Activated T-cell treated with anti-CD3 and anti-CD28 coated beads, Interleukin-2, amount 50 U/mL, for 72 hours (primary cell): ENCODE measurements at places on chromosomes 12 and 14.
A peak's percentile ranks its signal among the peaks of the same experiment; 100 is the strongest.

- no peak for DNase-seq
Observed at GRCh38 chr12:94553130-94553519, 93.5 kb upstream of the CEP83 start.

DNA sequence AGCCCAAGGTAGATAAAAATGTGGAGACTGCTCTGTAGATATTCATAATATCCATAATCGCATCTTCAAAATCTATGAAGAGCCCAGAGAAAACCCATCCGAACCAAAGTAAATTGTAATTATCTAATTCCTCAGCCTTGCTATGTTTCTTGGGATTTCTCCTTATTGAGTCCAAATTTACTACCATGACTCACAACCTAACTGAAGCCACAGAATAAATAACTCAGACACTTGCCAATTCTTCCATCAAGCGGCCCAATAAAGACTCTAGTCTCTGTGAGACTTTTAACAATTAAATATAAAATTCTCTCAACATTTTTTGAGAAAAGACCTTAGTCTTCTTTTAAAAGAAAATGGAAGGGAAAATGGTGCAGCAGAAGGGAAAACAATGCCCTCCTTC lies 409.8 kb downstream of the DAD1 start:
- DNase-seq: no peak

DNA sequence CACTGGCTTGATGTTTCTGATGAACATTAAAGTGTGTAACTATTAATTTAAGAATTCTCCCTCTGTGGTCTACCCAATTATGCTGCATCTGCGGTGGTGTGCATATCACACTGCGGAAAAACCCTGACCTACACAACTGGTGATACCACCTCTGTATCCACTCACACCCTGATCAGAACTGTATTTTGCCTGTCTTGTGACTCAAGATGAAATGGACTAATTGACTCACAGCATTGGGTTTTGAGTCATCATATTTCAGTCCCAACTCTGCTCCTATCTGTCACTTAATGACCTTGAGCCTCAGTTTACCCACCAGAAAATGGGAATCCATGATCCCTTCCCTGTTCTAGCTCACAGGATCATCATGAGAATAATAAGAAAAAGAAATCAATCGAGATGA lies 65.6 kb downstream of the NUAK1 start:
- DNase-seq: no peak

GRCh38 chr12:72094490-72094889 lies 155.8 kb downstream of the TPH2 start:
- no peak for DNase-seq

DNA sequence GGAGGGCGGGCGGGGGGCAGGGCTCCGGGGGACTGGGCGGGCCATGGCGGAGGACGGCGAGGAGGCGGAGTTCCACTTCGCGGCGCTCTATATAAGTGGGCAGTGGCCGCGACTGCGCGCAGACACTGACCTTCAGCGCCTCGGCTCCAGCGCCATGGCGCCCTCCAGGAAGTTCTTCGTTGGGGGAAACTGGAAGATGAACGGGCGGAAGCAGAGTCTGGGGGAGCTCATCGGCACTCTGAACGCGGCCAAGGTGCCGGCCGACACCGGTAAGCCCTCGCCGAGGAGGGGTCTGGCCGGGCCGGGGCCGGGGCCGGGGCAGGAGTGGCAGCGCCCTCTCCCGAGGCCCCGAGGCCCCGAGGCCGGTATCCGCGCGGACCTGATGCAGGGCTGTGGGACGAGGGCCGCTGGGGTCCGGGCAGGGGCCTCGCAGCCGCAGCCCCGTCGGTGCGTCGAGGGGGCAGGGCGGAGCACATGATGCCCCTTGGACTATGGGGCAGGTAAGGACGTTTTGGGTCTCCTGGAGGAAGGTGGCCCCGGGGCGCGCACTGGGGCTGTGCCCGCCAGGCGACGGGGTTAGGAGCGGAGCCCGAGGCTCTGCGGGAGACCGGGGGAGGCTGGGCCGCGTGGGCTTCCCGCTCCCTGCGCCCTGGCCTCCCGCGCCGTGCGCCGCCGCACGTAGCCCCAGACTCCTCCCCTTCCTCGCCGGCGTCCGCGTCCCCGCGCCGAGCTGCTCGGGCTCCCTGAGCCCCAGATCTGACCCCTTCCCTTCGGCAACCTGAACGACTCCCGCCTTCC lies at the start of gene TPI1:
TSS of gene TPI1 (plus strand) at position 119 of the 798 bp plus-strand sequence. CDS start at position 155, 36 bp downstream.
- peak; percentile 88 for DNase-seq

- peak; percentile 21 for DNase-seq
Observed at GRCh38 chr14:64983439-64984310, 3.0 kb upstream of the FNTB start.

DNA sequence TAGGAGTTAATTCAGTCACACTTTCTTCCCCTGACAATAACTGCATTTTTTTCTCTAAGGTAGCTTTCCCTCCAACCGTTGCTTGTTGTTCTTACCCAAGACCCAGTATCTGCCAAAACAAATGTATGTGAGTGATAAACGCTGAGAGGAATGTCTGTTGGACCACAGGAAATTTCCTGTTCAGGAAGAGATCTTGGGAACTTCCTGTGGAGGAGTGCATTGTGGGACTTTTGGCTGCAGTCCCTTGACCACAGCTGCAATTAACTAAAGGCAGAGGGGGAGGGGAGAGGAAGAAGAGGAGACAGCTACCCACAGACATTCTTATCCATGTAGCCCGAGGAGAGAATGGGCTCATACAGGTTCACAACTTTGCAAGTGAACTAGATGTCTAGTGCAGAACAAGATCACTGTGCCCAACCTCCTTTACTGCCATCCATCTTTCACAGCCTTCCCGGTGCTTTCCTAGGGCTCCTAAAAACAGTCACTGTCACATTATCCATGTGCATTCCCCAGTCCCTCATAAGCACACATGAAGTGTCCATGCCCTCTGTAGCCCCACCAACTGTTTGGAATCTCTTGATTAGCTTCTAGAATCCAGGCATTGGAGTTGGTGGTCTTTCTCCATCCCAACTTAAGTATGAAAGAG lies 149.5 kb downstream of the ETV6 start:
- no peak for DNase-seq

DNA sequence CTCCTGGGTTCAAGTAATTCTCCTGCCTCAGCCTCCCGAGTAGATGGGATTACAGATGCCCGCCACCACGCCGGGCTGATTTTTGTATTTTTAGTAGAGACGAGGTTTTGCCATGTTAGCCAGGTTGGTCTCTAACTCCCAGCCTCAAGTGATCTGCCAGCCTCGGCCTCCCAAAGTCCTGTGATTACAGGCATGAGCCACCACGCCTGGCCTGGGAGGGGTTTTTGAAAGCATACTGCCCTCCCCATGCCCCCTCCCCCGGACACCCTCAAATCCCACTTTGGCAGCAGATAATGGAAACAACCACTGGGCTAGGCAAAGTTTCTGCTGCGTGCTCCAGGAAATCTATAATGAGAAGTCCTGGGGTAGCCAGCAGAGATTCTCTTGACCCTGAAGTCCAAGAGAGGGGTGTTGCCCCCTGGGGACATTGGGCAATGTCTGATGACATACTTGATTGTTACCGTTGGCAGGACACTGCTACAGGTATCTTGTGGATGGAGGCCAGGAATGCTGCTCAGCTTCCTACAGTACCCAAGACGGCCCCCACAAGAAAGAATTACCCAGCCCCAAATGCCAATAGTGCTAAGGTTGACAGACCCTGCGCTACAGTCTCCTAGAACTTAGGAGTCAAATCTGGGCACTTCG lies 18.7 kb upstream of the FBXO21 start:
- no peak for DNase-seq

GRCh38 chr12:107236824-107237511 lies 143.6 kb upstream of the CRY1 start:
- DNase-seq: no peak

DNA sequence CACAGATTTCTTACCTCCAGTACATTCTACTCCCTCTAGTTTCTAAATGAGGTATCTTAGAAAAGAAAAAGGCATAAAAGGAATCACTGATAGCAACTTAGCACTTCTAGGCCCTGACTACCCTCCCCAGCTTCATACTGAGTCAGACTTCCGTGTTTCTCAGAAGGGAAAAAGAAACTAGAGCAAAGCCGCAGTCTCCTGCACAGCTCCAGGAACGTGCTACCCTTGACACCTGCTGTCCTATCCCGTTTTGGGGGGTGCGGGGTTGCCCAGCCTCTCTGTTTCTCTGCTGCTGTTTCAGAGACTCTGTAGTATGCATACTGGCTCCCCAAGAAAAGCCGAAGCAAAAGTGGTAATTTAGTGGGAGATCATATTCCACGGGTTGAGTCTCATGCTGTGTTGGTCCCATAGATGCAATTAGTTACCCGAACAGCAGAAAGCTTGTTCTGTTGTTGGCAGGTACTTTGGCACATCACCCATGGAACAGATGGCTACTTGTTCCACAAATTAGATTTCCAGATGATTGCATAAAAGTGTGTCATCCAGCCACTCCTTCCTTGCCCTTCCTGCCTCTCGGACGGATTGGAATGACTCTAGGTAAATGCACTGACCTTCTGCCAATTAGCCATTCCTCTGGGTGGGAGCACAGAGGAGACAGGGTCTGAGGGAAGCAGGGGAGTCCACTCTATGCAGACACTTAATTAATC lies 438.1 kb downstream of the FUT8 start:
- DNase-seq: peak; percentile 67

- no peak for DNase-seq
Observed at GRCh38 chr12:53513712-53514410, 6.6 kb upstream of the NPFF start.

DNA sequence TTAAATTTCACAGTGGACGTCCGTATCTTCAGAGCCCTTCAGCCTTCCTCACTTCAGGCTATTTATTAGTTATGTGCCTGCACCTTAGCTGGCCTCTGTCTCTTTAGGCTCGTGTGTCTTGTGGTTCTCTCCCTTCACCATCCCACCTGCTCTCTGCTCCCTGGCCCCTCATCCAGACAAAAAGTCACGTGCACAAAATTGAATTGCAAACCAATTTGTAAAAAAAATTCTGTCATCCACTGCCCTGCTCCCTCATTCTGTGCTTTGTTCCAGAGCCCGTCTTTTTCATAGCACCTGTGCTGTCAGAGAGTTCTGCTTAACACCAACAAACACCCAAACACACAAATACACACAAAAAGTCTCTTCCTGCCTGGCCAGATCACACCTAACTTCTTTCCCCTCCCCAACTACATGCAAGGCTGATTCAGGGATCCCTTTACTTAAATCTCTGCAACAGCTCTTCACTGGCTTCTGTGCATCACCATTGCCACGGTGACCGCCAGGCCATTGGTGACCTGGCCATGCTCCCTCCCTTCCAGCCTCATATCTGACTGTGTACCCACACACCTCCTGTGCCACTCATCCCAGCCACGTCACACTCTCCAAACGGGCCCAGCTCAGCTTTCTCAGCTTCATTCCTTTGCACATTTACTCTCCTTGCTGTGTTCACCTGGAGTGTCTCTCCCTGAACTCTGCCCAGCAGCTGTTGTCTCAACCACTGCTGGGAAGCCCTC lies 205.7 kb downstream of the TTC8 start:
- no peak for DNase-seq

DNA sequence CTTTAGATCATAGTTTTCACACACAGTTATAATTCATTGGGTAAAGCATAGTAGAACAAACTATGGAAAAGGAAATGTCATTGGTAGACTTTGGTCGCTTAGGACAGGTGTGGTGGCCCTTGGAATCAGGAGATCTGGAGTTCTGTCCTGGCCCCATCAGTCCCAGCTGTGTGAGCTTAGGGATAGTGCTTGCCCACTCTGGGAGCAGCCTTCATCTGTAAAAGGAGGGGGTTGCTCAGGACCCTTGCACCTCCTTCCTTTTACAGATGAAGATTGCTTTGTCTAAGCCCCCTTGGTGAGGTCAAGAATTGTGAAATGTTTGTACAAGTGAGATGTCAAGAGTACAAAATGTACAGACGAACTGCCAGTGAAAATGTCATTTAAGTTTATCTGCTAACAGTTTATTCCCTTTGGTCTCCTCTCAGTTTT lies 93.2 kb downstream of the BORCS5 start:
- no peak for DNase-seq

DNA sequence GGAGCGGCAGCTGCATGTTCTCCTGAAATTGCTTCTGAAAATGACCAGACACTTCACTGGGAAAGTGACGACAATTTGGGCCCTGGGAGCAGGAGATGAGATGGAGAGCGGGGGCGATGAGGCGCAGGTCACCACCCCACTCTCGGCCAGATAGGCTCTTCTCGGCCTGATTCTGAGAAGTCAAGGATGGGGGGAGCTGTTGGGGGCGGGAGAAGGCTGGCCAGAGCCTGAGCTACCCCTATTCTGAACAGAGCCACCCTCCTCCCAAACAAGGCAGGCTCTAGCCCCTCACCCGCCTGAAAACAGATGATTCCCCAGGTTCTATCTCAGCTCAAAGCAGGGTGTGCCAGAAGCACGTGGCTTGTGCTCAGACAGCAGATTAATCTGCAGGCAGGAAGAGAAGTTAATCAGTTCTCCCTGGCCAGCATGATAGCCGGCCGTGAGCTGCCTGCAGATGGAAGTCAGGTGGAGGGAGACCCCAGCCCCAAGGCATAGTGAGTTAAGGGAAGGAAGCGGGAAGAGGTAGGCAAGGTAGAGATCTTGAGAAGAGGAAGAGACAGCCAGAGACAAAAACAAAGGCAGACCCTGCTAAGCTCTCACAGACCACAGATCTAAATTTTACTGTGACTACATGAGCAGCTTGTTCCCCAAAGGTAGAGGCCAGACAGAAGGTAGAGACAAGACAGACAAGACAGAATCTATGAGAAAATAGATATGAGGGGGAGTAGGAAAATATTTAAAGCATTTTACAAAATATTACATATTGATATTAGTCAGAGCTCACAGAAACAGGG lies 10.9 kb upstream of the TAC3 start:
- DNase-seq: no peak

- DNase-seq: no peak
Observed at GRCh38 chr12:53752621-53753020, 842 bp upstream of the CISTR start.

DNA sequence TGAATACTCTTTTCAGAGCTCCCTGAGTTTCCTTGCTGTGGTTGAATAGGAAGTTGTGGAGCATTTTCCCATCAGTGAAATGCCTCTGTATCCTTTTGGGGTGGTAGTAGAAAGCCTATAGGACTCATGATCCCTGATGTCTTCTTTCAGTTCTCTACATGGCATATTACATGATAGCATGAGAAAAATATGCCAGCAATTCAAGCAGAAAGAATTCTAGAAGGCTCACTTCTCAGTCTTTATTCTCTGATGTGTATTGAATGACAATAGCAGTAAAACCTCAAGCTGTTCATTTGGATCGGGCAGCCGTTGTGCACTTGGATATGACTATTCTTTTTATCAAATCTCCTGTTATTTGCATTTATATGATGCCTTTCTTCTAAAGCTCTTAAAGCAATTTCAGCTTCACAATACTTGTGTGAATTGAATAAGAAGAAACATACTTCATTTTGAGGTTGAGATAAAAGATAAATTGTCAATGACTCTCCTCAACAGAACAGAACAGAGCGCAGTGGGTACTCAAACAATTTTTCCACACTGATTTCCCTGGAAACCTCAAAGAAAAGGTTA lies 251.5 kb upstream of the FBXO33 start:
- DNase-seq: no peak

DNA sequence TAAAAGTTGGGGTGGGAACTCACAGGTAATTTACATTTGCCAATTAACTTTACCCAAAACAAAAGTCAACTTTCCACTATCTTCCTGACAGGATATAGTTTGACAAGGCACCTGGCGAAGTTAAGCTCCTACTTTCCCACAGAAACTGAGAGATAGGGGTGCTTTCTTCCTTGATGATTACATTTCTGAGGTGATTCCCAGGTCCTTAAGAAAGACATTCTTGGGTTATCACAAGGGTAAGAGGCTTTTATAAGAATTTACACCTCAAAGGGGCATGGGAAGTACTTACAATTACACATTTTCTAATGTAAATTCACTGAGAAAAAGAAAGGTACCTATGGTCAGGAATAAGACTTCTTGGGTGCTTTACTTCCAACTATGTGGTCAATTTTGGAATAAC lies 660.9 kb upstream of the MGAT4C start:
- no peak for DNase-seq

- no peak for DNase-seq
Observed at GRCh38 chr12:103379670-103380069, 116.1 kb downstream of the C12orf42 start.
